Activated CD8-positive, alpha-beta memory T cell treated with anti-CD3 and anti-CD28 coated beads for 1 hour (primary cell): ENCODE measurements at places on chromosomes 6 and 20.

DNA sequence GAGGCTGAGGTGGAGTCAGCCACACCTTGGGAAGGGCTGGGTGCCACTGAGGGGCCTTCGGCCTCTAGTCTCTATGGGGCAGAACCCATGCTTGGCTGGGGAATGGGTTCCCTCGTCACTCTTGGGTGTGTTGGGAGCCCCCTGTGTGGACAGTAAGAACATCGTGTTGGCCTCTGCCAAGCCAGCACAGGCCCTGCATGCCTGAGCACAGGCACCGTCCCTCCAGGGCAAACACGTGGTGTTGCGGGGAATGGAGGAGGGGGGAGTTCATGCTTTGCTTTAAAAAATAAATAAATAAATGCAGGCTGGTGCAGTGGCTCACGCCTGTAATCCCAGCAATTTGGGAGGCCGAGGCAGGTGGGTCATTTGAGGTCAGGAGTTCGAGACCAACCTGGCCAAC is 63.0 kb downstream of the EZR start:
- no peak for DNase-seq

DNA sequence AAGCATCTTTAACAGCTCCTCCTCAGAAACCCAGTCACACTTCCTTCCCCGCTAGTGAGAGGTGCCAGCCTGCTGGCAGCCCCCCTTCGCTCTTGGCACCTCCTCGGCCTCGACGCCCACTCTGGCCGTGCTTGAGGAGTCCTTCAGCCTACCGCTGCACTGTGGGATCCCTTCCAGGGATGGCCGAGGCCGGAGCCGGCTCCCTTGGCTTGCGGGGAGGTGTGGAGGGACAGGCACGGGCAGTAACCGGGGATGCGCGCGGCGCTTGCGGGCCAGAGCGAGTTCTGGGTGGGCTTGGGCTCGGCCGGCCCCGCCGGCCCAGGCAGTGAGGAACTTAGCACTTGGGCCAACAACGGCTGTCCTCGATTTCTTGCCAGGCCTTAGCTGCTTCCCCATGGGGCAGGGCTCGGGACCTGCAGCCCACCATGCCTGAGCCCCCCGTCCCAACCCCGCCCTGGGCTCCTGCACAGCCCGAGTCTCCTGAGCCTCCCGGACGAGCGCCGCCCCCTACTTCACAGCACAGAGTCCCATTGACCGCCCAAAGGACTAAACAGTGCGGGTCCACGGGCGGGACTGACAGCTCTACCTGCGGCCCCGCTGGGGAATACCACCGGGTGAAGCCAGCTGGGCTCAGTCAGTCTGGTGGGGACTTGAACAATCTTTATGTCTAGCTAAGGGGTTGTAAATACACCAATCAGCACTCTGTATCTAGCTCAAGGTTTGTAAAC is 51.6 kb downstream of the RIOK1 start:
- DNase-seq = no peak

- no peak for DNase-seq
Measured at GRCh38 chr6:77403424-77403823, 59.9 kb downstream of the HTR1B start.

DNA sequence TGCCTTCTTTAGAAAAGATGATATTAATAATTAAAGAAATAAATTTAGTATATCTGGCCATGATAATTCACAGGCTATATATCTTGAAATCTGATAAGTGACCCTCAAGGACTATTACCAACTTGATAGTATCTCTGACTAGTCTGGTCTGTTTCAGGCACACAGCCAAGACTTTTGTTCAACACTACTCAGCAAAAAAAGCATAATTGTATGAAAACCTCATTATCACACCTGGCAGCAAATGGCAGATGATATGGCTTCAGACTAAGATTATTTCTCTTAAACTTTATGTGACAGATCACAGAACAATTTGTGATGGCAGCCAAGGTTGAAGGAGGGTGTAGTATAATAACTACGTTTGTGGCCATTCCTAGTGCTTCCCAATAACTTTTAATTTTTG is 114.7 kb downstream of the RWDD2A start:
- no peak for DNase-seq

DNA sequence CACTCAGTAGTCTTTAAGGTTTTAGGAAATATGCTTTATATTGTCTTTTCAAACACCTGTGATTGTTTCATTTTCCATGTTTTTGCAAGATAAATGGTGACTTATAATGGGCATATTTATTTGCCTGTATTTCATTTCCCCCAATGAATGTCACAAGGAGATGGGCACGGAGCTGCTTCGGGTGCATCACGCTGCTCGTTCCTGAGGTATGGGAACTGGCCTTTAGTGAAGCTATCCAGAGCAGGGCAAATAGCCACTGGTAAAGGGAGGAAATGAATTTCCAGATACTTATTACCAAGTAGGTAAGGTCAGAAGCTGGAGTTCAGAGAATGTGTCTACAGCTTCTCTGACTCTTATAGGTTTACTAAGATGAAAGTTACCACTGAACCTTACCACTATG is 3.7 kb downstream of the POU3F2 start:
- DNase-seq = no peak

- no peak for DNase-seq
Measured at GRCh38 chr6:72798196-72798595, 176.3 kb downstream of the KCNQ5 start.

- DNase-seq = no peak
Measured at GRCh38 chr6:7628909-7629308, 38.9 kb downstream of the SNRNP48 start.

GRCh38 chr20:34112600-34113101 is 608 bp upstream of the EIF2S2 start:
- no peak for DNase-seq
